ENCODE measurements at places on chromosomes 2 and 18. TPM values are rescaled to one million over a fixed set of nuclear protein-coding genes. Genes with fewer than 3 reads are reported as not detected.

The SLC4A5 gene
- total RNA-seq: 2.3 TPM

The MBD2 gene
- 43.7 TPM for total RNA-seq

The FOXD4L1 gene
- 0.11 TPM for total RNA-seq

The LYG2 gene
- total RNA-seq: not detected

The SERPINB7 gene
- not detected for total RNA-seq

The INO80B gene
- 19.3 TPM for total RNA-seq

The VWA3B gene
- total RNA-seq: 0.52 TPM

The LRRTM1 gene
- total RNA-seq: 0.11 TPM

The KIF1A gene
- total RNA-seq: 2.0 TPM

The EVA1A gene
- total RNA-seq: 0.41 TPM

The RNF125 gene
- total RNA-seq: 3.5 TPM

The POMC gene
- 7.5 TPM for total RNA-seq

The DOK6 gene
- 0.96 TPM for total RNA-seq

The MFSD6 gene
- total RNA-seq: 21.4 TPM

The ELAC1 gene
- total RNA-seq: 5.2 TPM

The WIPF1 gene
- 15.0 TPM for total RNA-seq

The CNTNAP5 gene
- not detected for total RNA-seq

The ACVR1C gene
- 0.36 TPM for total RNA-seq

The RIT2 gene
- not detected for total RNA-seq

The COLEC12 gene
- 7.3 TPM for total RNA-seq

The ACVR2A gene
- 11.1 TPM for total RNA-seq

The PLEKHM3 gene
- 12.9 TPM for total RNA-seq

The DUSP19 gene
- 11.4 TPM for total RNA-seq

The POTEJ gene
- total RNA-seq: not detected

The ABCG5 gene
- total RNA-seq: not detected

The C18orf32 gene
- total RNA-seq: 57.4 TPM

The C2orf66 gene
- total RNA-seq: not detected

The TCF23 gene
- 0.08 TPM for total RNA-seq

The SCTR gene
- 1.2 TPM for total RNA-seq

Data from left ventricle myocardium inferior (tissue), 1 donor.